ENCODE measurements at places on chromosomes 2 and 18.

DNA sequence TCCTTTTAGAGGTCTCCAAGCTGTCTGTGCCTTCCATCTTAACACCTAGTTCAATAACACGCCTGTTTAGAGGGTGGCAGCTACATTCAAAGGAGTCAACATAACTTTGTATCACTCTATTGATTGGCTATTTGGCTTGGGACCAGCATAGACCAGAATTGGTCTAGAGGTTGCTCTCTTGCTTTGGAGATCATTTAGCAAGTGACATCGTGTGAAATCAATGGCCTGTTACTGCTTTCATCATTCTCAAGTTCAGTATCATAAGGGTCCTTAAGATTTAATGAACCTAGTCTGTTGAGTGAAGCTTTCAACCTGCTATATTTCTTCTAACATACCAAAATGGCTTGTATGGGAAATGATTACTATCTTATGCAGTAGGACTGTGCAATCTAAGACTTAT is 768.2 kb downstream of the NRXN1 start:
- DNase-seq = no peak

GRCh38 chr18:3055186-3055728 is 42.3 kb upstream of the LPIN2 start:
- DNase-seq = no peak

GRCh38 chr2:144111437-144111836 is 408.5 kb downstream of the ZEB2 start:
- DNase-seq = no peak

- no peak for DNase-seq
These were observed 40.4 kb downstream of the CHST9 start for GRCh38 chr18:27144672-27145071.

DNA sequence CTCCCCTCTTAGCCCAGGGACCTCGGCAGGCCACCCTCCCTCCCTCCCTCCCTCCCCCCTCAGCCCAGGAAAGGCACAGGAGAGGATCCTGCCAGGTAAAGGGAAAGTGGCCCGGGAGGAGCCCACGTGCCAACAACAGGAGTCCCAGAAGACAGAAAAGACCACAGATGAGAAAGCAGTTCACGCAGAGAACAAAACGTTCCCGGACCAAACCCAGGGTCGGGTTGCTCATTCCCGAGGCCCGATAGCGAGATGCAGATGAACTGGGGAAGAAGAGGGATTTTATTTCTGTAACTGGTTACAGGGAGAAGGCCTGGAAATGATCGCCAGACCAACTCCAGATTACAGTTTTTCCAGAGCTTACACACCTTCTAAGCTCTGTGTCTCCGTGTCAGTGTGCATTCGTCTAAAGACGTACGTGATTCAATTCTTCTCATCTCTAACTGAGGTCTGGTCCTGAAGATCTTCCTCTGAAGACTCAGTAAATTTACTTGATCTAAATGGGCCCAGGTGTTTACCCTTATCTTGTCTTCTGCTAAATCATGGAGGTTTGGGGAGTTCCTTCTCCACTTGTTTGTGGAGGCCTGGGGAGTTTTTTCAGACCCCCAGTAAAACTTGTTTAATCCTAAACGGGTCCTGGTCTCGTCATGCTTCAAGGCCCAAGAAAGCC is 807 bp upstream of the NEU4 start:
- no peak for DNase-seq

GRCh38 chr2:59887366-59887765 is 666.1 kb downstream of the BCL11A start:
- no peak for DNase-seq

All from NCI-H1694 treated with DMSO at 0.1 percent for 48 hours (cell line).